ENCODE measurements at places on chromosomes 13 and 19.

DNA sequence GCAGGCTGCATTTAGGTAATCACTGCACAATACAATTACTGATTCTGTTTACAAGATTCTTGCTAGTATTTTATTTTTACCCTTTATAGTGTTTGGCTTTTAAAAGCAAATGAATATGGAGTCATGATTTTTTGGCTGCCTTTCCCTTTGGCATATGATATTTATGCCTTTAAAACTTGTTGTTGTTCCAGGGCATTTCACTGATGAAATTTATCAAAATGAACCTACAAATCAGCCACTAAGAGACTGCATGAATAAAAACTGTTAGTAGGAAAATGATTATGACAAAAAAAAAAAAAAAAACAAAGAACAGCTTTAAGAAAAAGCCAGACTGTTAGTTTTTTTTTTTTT, 2.6 kb downstream of the CPB2 start:
- no peak for DNase-seq

DNA sequence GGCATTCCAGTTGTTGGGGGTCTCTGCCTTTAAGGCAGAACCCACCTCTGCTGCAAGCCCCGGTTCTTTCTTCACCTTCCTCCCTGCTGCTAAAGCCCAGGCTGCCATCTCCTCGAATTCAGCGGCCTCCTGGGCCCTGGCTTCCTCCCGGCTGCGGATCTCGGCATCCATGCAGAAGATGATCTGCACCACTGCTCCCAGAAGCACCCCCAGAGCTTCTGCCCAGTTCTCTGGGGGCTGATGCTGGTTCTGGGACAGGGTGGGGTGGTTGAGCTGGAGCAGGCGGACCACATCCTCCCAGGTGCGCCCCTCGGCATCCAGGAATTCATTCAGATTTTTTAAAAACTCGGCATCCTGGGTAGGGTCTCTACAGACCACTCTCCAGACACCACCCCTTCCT, 987 bp downstream of the PNMA8A start:
- no peak for DNase-seq

DNA sequence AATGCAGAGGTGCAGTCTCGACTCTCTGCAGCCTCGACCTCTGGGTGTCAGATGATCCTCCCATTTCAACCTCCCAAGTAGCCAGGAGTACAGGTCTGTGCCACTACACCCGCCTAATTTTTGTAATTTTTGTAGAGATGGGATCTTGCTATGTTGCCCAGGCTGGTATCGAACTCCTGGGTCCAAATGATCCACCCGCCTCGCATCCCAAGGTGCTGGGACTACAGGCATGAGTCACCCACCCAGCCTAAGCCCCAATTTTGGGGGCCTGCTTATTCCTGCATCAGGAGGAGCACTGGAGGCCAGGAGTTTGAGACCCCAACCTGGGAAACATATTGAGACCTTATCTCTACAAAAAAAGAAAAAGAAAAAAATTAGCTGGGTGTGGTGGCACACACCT, 80.1 kb upstream of the ADGRE5 start:
- DNase-seq, result no peak

DNA sequence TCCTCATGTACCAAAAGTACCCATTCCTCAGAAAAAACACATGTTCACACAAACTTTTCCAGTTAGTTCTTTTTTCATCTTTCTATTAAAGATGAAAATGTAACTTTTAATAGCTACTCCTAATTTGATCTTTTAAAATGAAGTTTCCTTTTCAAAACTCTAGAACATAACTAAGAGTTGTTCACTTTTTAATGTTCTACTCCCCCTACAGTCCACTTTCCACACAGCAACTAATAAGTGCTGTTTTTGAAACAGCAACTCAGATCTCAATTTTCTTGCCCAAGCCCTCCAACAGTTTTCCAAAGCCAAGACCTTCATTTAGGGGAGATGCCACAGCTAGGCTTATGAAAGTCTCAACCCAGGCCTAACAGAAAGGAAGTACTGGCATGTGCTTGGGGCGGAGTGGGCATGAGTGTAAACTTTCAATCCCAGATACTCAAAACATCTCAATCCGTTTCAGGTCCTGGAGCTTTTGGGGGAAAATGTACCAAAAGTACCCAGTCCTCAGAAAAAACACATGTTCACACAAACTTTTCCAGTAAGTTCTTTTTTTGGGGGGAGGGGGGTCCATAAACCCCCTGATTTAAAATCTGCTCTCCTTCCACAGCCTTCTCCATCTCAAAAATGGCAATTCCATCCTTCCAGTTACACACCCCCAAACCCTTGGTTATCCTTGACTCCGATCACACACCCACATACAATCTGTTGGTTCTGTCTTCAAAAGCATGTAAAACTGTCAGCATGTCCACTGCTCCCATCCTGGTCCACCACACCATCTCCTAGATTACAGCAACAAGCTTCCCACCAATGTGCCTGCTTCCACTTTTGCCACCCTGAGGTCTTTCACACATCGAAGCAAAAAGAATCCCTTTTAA, 2.0 kb downstream of the FBL start:
- DNase-seq, result no peak

- DNase-seq, result no peak
Observed at GRCh38 chr13:31846961-31847752, 107.8 kb downstream of the RXFP2 start.

DNA sequence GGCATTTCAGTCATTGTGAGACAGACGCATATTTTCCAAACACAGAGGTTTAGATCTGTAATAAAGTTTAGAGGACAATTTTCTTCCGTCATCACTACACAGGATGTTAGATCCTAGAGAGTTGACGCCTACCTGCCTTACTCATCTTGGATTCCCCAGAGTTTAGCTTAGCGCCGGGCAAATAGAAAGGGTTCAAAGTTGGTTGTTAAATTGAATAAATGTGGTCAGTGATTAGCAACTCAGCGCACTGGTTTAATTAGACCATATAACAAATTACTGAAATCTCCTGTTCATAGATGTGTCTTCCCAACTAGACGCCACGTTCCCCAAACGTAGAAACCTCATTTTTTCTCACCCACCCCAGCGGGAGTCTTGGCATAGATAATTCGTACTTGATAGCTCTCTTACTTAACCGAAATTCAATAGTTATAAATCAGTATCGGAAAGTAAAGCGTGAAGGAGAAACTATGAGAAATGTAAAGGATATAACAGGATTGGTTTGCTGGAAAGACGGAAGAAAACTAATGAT, 726 bp upstream of the UFM1 start:
- no peak for DNase-seq

DNA sequence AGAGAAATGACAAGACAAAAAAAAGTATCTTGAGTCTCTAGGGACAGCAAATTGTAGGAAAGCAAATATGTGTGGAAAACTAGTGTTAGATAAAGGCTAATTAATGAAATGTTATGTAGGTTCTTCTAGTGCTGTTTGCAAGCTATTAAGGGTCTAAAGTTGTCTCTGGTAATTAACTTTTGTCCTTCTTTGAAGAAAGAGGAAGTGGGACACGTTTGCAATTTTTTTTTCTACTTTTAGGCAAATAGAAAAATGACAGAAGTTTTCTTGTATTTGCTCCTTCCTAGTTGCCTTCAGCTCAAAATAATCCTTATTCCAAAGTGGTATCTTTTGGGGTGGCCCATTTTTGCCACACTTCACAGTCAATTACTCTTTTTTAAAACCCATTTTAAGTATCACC, 1877.7 kb upstream of the PRR20A start:
- no peak for DNase-seq
